Psoas muscle (tissue), 8 donors: ENCODE measurements at places on chromosomes 12 and 14. TPM values are rescaled to one million over a fixed set of nuclear protein-coding genes. Genes with fewer than 3 reads are reported as not detected.

AKAP6 gene
- total RNA-seq = 113 TPM

PLCZ1 gene
- total RNA-seq = not detected

C12orf56 gene
- total RNA-seq = not detected

DNA sequence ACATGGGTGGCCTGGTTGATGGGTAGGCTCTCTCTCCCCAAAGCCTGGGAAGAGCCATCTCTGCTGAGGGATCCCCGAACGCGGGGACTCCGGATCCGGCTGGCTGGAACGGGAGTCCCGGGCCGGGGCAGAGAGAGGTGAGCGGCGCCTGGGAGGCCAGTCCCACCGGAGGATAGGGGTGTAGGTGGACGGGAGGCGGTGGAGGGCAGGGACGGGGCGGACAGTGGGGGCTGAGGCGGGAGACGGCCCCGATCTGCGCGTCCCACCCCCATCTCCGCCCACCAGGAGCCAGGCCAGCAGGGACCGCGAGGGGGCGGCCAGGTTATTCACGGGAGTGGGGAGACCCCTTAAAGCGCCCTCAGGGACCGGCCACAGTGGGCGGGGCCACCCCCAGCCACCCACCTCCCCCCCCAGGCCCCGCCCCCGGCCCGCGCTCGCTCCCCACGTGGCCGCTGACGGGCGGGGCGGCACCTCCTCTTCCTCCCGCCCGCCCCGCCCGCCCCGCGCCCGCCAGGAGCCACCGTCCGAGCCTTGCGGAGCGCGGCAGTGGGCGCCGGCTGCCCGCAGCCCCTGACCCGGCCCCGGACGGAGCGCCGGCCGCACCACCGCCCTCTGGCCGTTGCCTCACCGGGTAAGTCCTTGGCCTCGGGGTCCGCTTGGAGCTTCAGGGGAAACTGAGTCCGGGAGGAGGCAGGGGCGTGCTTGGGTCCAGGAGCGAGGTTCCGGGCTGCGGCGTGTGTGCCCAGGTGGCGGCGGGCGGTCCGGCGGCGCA is at the start of gene INF2:
INF2 (plus strand) TSS at position 510 of the 772 bp plus-strand sequence. CDS start 11,748 bp downstream, outside the sequence.
- DNase-seq = peak; percentile 70

- DNase-seq = no peak
Measured at GRCh38 chr14:68637106-68638021, 155.5 kb downstream of the ZFP36L1 start.

DNA sequence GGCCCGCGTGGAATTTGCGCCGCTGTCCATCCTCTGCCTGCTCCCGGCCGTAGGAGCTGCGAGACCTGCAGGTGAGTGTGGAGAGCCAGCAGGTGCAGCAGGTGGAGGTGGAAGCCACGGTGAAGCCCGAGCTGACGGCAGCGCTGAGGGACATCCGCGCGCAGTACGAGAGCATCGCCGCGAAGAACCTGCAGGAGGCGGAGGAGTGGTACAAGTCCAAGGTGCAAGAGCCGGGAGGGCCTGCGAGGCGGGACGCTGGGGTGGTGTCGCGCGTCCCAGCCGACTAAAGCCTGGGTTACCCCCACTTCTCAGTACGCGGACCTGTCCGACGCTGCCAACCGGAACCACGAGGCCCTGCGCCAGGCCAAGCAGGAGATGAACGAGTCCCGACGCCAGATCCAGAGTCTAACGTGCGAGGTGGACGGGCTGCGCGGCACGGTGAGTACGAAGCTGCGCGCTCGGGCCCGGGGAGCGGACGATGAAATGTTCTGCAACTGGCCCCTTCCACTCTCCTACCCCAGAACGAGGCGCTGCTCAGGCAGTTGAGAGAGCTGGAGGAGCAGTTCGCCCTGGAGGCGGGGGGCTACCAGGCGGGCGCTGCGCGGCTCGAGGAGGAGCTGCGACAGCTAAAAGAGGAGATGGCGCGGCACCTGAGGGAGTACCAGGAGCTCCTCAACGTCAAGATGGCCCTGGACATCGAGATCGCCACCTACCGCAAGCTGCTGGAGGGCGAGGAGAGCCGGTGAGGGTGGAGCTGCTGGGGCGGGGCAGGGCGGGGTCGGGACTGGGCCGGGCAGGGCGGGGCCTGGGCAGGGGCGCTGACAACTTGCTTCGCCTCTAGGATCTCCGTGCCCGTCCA is 2.1 kb downstream of the PRPH start:
- DNase-seq = no peak

- no peak for DNase-seq
Measured at GRCh38 chr14:30779210-30779609, 95.1 kb upstream of the COCH start.

GRCh38 chr12:57090924-57091637 is 2.2 kb downstream of the NAB2 start:
- DNase-seq = peak; percentile 50

GRCh38 chr12:88145567-88146505 is 3.7 kb downstream of the TMTC3 start:
- no peak for DNase-seq

GRCh38 chr14:29376237-29376636 is 551.4 kb downstream of the PRKD1 start:
- DNase-seq = no peak

DNA sequence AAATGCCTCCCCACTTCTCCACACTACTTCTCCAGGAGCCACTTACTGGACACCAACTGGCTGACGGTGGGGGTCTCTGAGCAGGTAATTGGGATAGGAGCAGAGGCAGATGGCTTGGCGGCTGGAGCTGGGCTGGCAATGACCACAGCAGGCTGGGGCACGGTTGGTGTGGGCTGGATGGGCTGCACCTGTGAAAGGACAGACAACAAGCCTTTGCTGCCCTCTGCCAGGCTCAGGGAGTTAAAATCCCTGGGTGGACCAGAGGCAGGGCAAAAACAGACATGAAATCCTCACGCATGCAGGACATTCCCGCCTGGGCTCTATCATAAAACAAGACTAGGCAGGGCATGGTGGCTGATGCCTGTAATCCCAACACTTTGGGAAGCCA is 19.3 kb upstream of the TFCP2 start:
- no peak for DNase-seq

- no peak for DNase-seq
Measured at GRCh38 chr12:6703631-6704030, 3.0 kb upstream of the PIANP start.

DNA sequence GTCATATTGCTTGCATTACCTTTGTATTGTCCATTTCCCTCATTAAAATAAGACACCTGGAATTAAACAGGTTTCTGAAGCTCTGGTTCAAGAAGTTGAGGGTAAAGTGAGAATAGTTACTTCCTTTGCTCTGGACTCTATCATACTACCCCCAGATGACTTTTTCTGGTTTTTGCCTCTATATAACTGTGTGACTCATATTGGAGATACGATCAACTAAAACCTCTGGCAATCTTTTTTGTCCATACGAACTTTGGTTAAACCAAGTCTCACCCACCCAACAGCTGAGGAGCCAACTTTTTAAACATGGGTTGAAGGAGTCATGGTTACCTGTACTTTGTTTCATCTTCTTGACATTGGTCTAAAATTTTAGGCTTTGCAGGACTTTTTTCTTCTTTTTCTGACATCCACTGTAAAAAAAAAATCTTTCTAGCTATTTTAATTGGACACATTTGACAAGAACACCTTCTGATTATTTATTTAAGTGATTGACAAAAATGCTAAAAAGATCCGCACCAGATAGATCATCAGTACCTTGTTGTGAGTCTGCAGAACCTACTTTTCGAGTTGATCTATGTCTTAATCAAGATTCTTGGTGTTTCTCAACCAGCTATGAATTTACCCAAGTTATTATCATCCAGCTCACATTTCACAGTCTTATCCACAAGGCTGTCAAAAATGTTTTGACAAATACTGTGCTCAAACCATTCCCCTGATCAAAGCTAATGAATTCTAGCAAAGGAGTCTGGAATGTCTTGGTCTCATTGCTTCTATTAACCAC is 166.0 kb downstream of the IPO8 start:
- no peak for DNase-seq
